CD4-positive, alpha-beta T cell treated with Interleukin-4 for 4 hours (primary cell): ENCODE measurements at places on chromosomes 7 and 10.
A peak's percentile ranks its signal among the peaks of the same experiment; 100 is the strongest.

- peak; percentile 64 for DNase-seq
Observed at GRCh38 chr10:88389456-88389855, 193.7 kb downstream of the RNLS start.

DNA sequence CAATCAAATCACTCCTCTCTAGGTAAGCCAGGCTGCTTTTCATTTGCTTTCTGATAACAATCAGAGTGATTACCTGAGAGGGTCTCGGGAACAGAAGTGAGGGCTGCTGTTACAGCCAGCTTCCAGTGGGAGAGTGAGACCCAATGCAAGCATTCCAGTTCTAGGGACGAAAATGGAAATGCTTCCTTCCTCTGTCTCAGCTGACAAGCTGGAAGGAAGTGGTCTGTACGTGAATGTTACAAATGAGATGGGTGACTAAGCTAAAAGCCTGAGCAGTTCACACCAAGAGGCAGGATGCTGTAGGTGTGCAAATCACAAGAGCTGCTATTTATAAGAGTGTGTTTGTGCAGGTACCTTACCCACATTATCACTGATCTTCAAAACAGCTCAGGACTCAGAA is 772.4 kb downstream of the GRID1 start:
- peak; percentile 4 for DNase-seq

DNA sequence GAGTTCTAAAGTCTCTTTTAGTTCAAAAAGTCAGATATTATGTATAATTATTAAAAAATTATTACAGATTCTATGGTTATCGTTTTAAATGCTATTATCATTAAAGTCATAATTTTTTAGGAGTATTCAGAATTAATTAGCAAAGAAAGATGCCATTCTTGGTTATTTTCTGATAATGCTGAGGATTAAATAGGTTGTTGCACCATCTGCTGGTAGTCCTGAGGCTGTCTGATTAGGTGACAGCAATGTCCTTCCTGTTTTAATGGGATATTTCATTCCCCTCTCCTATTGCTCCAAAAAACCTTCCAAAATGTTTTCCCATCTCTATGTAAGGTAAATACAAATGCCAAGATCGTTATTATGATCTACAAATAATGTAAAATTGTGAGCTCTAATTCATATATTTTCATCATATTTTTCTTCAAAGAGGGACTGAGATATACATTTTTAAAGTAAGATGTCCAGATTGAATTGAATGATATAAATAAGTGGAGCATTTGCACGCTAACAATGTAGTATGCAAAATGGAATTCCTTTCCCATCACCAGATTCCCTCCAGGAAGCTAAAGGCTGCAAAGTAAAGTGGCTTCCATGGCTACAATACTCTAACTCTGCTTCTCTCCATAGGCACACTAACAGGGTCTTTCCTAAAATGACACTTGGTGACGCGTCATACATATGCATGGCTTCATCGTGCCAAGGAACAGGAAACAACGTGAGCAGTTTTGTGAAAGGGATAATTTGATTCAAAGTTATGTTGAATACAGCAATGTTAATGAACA is 58.8 kb upstream of the AKR1E2 start:
- no peak for DNase-seq

DNA sequence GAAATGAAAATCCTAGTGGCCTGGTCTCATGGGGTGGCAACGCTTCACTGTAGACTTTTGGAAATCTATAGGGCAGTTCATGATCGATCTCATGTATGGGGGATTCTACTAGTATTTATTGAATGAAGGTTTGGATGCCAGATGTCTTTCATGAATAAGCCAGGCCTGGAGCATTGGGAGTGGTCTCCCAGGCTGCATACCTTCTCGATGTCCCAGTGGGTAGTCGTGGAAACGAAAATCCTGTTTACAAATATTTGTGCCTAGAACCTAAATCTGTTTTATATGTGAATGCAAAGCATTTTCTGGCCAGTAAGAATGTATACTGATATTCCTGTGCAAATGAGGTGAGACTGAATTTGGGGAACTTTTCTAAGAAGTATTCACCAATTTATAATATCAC is 105.0 kb upstream of the C1QL3 start:
- DNase-seq = no peak

DNA sequence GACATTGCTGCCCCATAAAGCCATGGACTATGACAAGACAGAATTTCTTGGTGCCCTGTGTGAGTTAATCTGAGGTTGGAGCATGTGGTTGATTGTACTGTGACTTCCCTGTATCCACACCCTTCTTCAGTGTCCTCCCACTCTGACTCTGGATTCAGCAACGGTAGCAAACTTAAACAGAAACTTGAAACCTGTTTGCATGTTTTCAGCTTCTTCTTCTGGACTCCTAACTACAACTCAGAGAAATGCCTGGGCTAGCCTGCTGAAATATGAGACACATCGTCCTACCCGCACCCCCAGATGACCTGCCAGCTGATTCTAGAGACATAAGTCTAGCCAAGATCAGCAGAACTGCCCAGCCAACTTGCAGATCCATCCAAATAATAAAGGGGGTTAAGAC is 78.4 kb downstream of the IPMK start:
- DNase-seq = no peak

DNA sequence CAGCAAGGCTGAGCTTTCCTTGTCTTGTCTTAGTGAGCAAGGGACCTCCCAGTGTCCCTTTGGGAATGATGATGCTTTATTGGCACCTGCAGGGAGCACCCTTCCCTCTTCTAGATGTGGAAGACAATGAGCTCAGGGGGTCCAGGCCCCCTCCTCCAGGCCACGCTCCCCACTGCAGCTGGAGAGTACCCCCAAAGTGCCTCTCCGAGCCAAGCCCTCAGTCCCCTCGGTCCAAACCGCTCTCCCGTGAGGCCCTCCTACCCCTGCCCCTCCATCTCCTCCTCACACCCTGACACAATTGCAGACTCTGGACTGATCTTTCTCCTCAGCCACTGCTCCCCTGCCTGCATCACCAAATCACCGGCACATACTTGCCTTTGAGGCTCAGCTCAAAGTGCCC is 16.7 kb downstream of the RBP3 start:
- DNase-seq = no peak

GRCh38 chr10:35409808-35410207 is 73.5 kb downstream of the CCNY start:
- DNase-seq = no peak

DNA sequence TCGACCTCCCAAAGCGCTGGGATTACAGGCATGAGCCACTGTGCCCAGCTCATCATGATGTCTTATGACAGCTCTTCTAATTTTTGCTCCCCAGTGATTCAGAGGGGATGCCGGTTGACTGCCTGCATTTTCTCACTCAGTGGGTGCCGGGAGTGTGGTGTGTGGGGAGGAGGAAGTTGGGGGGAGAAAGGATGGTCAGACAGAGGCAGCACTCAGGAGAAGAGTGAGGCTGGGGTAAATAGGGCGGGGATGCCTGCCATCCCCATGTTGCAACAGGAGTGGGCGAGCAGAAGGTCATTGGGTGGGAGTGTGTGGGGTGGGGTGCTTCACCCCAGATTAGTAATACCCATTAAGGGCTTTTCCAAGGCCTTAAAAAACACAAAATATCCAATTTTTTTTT is 3.5 kb upstream of the CCL24 start:
- DNase-seq = no peak

DNA sequence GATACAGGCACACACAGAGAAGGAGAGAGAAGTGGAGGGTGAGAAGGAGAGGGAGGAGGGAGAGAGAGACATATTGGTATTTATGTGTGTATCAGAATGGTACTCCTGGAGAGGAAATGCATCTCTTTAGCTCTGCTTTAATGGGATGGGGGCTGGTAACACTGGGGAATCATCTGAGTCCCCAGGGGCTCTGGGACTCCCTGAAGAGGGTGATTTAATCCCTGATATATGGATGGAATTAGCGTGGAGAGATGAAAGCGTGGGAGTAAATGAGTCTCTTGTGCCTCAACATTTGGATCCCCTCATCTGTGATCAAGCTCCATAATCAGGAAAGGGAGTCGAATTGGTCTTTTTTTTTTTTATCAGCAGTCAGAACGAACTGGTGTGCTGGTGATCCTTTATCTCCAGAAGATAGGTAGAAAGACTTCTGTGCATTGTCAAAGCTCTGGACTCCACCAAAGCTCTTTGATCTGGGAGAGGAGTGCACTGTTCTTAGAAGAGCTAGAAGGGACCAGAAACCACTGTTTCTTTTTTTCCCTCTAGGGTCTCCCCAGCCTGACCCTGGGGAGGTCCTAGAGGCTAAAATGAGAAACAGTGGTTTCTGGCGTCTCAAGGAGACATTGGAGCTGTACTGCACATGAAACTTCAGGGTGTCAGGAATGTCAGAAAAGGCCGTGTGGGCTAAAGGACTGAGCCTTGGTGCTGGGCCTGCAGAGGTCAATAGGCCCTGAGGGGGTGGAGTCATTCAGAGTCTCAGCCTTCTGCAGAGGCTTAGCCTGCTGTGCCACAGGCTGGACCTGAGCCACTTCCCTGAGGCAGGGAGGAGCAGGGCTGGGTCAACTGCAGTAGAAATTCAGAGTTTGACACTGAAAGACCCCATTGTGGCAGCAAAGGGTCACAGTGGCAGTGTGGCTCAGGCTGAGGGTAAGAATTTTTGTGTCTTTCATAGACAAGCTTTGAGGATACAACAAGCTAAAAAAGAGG is 234.4 kb upstream of the SLC26A5 start:
- DNase-seq = no peak

DNA sequence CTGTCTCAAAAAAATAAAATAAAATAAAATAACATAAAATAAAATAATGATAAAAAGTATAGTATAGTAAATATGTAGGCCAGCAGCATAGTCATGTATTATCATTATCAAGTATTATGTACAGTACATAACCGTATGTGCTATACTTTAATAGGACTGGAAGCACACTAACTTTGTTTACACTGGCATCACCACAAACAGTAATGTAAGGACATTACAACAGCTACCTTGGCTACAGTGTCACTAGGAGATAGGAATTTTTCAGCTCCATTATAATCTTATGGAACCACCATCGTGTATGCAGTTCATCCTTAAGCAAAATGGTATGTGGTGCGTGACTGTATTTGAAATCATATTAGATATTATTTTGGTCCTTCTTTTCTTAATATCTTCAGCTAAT is 1163.5 kb upstream of the LRRTM3 start:
- DNase-seq = no peak

DNA sequence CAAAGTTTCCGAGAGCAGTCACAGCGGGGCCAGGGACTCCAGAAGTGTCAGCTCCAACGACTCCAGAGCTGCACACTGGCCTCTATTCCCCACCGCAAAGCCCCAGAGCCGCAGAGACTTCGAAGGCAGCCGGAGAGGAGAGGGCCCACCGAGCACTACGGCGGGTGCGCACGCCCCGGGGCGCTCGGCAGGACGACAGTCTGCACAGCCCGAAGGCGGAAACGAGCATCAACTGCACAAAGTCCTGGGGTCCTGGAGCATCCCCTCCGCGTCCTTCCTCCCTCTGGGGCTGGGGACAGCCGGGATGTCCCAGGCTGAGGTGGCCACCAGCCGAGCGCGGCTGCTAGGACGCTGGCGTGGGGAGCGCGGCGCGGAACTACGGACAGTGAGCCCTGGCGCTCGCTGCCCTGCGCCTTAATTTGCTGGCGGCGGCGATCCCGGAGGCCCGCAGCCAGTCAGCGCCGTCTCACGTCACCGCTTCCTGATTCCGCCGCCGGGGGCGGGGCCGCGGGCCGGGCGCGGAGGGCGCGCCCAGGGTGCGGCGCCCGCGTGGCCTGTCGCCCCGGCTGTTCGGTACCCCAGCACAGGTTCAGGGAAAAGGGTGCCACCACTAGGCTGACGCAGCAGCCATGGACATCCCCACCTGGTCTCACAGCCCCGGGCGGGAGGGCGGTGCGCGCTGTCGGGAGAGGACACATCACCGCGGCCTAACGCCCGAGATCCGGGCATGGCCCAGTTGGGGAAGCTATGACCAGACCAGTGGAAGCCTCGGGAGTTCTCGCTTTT is at the start of gene TBX20:
Gene TBX20, minus strand, starts transcription at position 391 of the 786 bp plus-strand sequence. CDS start 480 bp downstream, outside the sequence.
- DNase-seq = no peak

DNA sequence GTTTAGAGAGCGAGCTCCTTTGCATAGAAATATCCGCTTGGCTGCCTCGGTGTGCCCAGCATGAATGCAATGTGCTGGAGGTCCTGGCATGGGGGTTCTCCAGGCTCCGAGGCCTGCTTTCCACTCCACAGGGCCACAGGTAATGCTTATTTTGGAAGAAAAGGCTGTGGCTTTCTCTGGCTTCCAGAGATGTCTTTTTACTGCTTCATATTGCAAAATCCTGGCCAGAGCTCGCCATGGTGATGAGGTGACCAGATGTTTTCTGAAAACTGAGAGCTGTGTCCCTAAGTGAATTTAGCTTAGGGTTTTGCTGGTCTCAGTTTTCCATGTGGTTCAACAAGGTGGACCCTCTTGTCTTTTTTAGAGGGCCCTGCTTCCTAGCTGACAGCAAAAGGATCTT is 65.2 kb downstream of the BMPER start:
- DNase-seq = no peak

DNA sequence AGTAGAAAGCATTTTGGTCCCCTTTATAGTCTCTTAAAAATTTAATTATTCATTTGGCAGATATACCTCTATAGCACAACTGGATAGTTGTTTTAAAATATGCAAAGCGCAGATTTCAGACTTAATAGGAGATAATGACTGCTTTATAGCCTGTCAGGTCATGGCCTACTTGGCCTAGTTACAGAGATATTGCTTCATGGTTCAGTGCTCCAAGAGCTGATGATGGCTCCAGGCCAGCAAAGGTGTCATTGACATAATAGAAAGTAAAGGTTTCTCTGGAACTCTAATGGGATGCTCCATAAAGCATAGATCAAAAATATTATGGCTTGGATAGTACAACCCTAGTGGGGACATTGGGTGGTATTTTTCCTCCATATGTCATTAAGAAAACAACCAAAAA is 285.7 kb downstream of the NXPH1 start:
- DNase-seq = no peak

DNA sequence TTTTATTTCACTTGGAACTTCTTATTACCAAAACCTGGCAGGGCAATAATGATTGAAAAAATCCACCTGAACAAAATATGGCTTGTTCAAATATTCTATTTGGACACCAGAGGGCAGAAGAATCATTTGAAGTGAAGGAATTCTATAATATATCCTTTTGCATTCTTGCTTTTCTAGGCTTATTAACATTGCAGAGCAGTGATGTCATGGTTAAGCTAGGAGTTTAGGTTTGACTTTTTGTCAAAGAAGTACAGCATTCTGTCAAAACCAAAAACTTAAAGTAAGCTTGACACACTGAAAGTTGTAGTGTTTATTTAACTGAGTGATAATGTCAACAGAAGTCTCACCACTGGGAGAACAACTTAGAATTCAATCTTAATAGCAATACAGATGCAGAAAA is 156.0 kb downstream of the SEMA3D start:
- DNase-seq = no peak
